Stimulated activated CD4-positive, alpha-beta T cell treated with anti-CD3 and anti-CD28 coated beads, Interleukin-15, amount 100 ng/mL, for 1 hour (primary cell): ENCODE measurements at places on chromosomes 11 and 22.

DNA sequence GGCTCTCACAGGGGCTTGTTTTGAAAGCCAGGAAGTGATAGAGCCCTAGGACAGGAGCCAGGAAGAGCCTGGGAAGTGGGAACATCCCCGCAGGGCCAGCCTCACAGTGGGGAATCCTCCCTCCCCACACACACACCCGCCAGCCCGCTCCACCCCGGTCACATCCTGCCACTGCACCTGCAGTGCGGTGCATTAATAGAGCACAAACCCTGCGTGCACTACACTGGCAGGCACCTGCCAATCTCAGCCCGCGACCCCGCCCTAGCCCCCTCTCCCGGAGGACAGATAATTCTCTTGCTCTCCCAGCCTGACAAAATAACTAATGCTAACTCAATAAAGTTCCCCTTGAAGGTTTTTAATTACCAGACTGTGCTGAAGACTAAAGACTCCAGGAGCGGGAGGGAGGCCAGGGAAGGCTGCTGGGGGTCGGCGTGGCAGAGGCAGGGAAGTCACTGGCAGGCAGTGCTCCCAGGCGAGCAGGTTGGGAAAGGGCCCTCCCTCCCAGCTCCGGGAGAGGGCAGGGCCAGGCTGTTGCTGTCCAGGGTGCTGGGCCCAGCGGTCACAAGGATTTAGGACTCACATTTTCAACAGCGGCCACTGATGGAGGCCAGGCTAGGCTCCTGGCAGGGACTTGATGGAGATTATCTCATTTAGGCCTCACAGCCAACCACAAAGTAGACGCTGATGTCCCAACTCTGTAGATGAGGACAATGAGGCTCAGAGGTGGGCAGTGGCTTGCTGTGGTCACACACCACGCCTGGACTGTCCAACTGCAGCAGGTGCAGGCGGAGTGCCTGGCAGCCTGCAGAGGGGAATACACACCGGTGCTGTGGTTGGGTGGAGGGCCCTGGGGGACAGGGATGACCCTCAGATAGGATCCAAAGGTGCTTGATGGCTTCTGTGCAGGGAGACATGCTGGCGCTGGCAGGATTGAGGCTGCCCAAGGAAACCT, 23.9 kb upstream of the TCF20 start:
- DNase-seq, result no peak

- DNase-seq, result no peak
Observed at GRCh38 chr11:65430406-65431217, 8.0 kb downstream of the NEAT1 start.

DNA sequence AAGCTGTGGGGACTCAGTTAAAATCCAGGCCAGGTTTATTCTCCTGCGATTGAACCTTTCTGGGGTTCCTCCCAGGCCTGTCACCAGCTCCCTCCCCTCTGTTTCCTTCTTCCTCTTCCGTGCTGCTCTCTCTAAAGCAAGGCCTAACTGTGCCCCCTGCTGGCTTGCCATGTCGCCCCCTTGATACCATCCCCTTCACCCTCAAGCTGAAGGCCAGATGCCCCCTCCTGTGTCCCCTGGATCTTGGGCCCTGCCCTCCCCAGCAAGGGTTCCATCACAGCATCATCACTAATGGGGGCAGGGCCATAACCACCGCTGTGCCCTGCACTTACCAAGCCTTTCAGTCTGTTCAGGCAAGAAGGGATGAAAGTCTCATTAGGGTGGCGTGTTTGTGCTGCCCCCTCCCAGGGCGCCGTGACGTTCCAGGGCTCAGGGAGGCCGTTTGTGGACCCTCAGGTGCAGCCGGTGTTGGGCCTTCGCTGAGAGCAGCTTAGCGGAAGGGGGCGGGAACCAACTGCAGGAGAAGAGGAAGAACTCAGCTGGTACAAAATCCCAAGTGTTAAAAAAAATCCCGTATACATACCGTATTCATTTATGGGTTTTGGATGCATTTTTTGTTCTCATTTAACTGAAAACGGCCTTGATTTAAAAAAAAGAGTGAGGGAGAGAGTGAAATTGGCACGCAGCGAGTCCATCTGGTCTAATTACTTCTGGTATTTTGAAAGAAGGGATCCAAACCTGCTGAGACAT, 69.9 kb downstream of the MPPED1 start:
- no peak for DNase-seq

- DNase-seq, result no peak
Observed at GRCh38 chr11:129720994-129721393, 94.7 kb upstream of the TMEM45B start.

- DNase-seq, result no peak
Observed at GRCh38 chr11:86743223-86744118, 56.9 kb upstream of the PRSS23 start.

DNA sequence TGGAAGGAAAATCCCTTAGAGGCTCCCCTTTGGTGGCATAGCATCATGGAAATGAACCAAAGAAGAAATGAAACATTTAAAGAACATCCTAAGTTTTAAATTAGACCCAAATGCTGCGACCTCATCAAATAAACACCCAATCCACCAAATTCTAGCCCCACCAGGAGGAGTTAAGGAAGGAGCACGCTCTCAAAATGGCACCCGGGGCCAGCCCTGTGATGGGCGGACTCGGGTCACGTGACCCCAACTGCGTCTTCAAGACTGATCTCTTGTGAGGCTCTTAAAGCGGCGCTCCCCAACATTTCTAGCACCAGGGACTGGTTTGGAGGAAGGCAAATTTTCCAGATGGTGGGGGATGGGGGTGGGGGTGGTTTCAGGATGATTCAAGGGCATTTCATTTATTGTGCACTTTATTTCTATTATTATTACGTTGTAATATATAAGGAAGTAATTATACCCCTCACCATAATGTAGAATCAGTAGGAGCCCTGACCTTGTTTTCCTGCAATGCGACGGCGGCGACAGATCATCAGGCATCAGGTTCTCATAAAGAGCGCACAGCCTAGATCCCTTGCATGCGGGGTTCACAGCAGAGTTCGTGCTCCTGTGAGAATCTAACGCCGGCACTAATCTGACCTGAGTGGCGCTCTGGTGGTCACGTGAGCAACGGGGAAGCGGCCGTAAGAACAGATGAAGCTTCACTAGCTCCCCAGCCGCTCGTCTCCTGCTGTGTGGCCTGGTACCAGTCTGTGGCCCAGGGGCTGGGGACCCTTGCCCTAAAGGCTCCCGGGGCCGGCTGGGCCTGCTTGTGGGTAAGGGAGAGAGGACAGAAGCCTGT, 90.6 kb upstream of the SLC22A12 start:
- no peak for DNase-seq

GRCh38 chr11:13333456-13333957, 55.9 kb downstream of the BMAL1 start:
- no peak for DNase-seq

GRCh38 chr11:125481531-125481930, 14.5 kb downstream of the FEZ1 start:
- no peak for DNase-seq

- no peak for DNase-seq
Observed at GRCh38 chr22:50304528-50305392, 2.7 kb downstream of the PLXNB2 start.

- no peak for DNase-seq
Observed at GRCh38 chr11:32833921-32834320, 4.2 kb downstream of the PRRG4 start.

DNA sequence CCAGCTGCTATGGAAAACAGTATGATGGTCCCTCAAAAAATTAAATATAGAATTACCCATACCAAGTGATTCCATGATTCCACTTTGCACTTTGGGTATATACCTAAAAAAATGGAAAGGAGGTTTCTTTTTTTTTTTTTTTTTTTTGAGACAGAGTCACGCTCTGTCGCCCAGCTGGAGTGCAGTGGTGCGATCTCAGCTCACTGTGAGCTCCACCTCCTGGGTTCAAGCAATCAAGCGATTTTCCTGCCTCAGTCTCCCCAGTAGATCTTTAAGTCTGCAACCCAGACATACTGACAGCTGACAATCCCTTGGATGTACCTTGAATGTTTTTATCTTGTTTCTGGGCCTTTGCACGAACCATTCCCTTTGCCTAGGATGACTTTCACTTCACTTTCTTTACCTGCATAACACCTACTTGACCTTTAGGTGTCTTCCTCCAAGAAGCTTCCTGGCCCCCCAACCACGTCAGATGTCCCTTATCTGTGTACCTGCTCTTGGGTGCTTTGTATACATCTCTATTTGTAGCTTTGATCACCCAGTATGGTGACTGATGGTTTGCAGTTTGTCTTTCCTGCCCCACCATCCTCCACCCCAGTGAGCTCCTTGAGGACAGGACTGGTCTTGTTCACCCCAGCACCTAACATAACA, 11.6 kb downstream of the UCP3 start:
- no peak for DNase-seq

GRCh38 chr22:39877079-39877845, 16.3 kb downstream of the ENTHD1 start:
- DNase-seq, result no peak

DNA sequence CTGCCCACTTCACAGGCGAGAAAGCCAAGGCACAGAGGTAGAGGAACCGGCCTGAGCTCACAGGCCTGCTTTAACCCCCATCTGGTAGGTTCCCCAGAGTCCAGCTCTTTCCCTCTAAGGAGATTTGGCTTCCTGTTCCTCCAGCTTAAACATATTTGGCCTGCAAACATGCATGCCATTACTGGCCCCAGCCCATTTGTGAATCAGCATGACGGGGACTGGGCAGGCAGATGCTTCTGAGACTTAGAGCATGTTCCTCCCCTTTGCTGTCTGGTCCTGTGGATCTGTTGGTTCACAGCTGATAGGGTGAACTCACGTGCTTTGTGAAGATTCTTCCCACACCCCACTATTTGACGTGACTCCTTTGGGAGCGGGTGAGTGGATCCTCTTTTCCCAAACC, 12.6 kb downstream of the CHST1 start:
- no peak for DNase-seq

DNA sequence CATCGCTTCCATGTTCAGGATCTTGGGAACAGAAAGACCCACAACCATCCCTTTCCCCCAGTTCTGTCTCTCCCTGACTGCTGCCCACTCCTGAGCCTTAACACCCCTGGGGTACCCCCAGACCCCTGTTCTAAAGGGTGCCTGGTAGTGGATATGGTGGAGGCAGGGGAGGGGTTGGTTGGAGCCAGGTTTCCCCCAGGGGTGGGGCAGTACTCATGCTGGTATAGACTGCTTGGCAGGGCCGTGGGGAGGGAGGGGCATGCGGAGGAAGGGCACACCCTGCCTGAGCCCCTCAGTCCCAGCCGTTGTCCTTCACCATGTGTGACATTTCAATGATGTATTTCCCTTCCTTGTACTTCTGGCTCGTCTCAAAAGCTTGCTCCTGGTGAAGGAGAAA, 4.0 kb downstream of the YPEL4 start:
- no peak for DNase-seq

- DNase-seq, result peak; percentile 34
Observed at GRCh38 chr11:114036147-114036811, 23.2 kb upstream of the ZBTB16 start.
